CD8-positive, alpha-beta memory T cell (primary cell): ENCODE measurements at places on chromosomes 2 and 18. TPM values are rescaled to one million over a fixed set of nuclear protein-coding genes. Genes with fewer than 3 reads are reported as not detected.

CHRNG gene
- polyA plus RNA-seq, result not detected

AQP12A gene
- polyA plus RNA-seq, result not detected

SPATA3 gene
- not detected for polyA plus RNA-seq

DNAH7 gene
- polyA plus RNA-seq, result not detected

TUBA4B gene
- polyA plus RNA-seq, result not detected

CFAP65 gene
- not detected for polyA plus RNA-seq

SLC30A3 gene
- polyA plus RNA-seq, result not detected

CTAGE1 gene
- not detected for polyA plus RNA-seq

UGT1A9 gene
- polyA plus RNA-seq, result not detected

INPP5D gene
- 146 TPM for polyA plus RNA-seq

HDLBP gene
- 70.0 TPM for polyA plus RNA-seq

SLC19A3 gene
- polyA plus RNA-seq, result not detected

IL36RN gene
- not detected for polyA plus RNA-seq

METTL5 gene
- polyA plus RNA-seq, result 116 TPM

TMSB10 gene
- polyA plus RNA-seq, result 4,836 TPM
